H7 (cell line): ENCODE measurements at places on chromosomes 4 and X.

DNA sequence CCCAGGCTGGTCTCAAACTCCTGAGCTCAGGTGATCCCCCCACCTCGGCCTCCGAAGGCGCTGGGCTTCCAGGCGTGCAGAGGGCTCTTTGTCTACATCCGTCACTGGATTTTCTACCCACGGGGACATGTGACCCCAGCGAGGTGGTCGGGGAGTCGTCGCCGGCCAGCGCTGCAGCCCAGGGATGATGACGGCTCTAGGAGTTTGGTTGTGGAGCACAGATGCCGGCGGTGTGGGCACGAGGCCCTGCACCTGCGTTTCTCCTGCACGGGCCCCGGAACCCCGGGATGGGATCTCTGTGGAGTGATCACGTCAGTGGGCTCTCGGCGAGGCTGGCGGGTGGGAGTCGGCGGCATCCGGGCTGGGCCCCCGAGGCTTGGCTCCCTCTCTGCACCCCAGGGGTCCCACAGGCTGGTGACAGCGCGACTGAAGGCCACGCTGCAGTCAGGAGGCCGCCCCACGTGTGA is 9.1 kb upstream of the GTPBP6 start:
- DNase-seq, result no peak

GRCh38 chr4:120446051-120446567 is 379.5 kb upstream of the MAD2L1 start:
- DNase-seq, result no peak

DNA sequence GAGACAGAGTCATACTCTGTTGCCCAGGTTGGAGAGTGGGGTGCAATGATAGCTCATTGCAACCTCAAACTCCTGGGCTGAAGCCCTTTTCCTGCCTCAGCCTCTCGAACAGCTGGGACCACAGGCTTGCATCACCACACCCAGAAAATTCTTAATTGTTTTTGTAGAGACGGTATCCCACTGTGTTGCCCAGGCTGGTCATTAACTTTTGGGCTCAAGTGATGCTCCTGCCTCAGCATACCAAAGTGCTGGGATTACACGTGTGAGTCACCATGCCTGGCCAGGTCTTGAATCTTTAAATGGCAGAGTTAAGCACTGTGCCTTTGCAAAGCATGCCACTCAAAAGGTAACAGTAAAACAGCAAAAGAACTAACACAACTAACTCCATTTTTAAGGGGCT is 28.6 kb upstream of the BBS12 start:
- DNase-seq, result no peak

DNA sequence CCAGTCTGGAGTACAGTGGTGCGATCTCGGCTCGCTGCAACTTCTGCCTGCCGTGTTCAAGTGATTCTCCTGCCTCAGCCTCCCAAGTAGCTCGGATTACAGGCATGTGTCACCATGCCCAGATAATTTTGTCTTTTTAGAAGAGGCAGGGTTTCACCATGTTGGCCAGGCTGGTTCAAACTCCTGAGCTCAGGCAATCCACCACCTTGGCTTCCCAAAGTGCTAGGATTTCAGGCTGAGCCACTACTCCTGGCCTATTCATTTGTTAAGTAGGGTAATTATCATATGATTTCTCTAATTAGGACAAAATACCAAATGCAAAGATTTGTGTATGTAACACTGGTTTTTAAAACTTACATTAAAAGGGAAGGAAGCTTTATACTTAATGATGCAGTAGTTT is 137.8 kb downstream of the GPM6A start:
- DNase-seq, result no peak

GRCh38 chr4:144648042-144648441 is 2.1 kb downstream of the HHIP start:
- no peak for DNase-seq

DNA sequence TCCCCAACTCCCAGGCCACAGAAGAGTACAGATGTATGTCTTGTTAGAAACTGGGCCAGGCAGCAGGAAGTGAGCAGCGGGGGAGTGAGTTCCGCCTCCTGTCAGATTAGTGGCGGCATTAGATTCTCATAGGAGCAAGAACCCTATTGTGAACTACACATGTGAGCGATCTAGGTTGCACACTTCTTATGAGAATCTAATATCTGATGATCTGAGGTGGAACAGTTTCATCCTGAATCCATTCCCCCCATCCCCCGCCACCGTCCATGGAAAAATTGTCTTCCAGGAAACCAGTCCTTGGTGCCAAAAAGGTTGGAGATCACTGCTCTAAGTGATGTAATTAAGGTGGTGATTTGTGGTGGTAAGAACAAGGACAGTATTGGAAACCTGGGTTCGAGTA is 24.5 kb upstream of the NEXMIF start:
- no peak for DNase-seq

DNA sequence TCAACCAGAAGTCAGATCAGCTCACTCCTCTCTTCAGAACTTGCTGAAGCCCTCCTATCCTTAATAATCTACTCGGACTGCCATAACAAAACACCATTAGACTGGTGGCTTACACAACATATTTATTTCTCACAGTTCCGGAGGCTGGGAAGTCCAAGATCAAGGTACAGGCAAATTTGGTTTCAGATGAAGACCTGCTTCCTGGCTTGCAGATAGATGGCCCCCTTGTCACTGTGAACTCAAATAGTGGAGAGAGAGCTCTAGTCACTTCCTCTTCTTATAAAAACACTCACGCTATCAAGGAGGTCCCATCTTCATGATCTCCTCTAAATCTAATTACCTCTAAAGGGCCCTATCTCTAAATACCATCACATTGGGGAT is 125.1 kb downstream of the CAMK2D start:
- no peak for DNase-seq

DNA sequence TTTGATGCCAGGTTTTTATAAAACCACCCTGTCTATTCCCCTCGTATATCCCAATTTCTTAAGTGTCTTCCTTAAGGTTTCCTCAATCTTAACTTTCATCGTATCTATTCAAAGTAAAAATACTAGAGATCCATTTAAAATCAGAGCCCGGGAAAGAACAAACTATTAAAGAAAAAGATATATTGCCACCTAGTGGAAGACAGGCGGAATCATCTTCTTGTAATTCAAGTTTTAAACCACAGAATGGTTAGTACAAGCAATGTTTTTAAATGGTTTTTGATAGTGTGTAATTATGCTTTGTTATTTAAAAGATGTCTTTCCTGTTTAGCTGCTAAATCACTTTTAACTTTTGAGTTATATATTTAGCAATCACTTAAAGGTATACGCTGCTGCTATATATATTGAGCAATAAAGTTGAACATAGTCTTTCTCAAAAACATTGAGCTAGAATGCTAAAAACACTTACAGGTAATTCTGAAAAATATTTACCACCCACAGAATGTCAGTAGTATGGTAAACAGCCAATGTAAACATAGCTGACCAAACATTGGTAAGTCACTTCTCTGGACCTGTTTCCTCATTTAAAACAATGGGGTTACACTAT is 18.2 kb downstream of the PRDM8 start:
- no peak for DNase-seq

DNA sequence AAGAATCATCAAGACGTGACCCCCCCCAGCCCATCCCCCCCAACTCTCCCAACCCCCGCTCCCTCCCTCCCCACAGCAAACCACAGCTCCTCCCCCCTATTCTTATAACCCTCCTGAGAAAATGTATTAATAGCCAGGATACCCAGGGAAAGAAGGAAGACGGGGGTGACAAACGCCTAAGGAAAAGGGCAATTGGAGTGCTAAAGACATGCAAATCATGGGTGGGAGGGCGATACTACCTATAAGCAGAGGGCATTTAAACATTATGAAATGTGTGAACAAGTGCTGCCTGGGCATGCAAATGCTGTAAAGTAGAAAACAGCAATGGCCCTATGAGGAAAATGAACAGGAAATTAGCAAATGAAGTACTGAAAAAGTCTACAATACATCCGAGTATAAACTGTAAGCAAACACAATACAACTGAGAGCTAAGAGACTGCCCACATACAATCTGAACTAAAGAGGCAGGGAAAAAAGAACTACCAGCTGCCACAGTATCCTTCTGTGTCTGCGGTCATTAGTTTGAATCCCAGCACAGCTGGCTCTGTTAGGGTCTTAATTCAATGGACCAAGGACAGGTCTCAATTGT is 2.4 kb downstream of the CXXC4 start:
- DNase-seq, result peak; percentile 69

- no peak for DNase-seq
These were observed 1145.5 kb upstream of the POU3F4 start for GRCh38 chrX:82362550-82362949.

GRCh38 chr4:114349543-114350175 is 248.9 kb upstream of the UGT8 start:
- DNase-seq, result no peak

GRCh38 chr4:77121736-77122240 is 35.2 kb upstream of the CCNG2 start:
- no peak for DNase-seq

DNA sequence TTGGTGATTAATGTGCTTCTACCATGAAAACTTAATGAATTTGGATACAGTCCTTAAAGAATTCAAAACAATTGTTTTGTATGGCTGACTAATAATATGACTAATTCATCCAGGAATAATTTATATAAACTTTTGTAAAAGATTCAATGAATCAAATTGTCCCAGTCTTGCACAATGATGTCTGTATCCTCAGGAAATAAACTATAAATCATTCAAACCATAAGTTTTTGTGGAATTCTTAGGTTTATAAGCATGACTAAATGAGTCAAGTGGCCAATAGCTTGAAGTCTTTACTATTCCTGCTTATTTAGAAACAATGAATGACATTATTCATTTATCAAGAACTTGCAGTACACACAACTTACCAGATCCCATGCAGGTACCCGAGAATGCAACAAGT is 935.0 kb upstream of the INTU start:
- no peak for DNase-seq

GRCh38 chr4:155819066-155819465 is 47.0 kb downstream of the ASIC5 start:
- DNase-seq, result no peak

DNA sequence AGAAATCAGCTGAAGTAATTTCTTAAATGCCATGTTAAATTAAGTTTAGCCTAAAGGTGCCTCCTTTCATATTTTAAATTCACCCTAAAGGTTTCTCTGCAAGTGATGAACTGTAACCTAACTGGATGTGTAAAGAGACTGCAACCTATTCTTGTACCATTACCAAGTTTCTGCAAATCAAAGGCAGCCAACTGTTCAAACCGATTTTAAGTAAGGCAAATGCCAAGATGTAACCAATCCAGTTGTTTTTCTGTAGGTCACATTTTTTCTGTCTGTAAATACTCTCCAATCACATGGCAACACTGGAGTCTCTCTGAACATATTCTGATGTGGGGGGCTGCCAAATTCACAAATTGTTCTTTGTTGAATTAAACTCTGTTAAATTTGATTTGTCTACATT is 42.4 kb upstream of the FGF2 start:
- DNase-seq, result no peak

DNA sequence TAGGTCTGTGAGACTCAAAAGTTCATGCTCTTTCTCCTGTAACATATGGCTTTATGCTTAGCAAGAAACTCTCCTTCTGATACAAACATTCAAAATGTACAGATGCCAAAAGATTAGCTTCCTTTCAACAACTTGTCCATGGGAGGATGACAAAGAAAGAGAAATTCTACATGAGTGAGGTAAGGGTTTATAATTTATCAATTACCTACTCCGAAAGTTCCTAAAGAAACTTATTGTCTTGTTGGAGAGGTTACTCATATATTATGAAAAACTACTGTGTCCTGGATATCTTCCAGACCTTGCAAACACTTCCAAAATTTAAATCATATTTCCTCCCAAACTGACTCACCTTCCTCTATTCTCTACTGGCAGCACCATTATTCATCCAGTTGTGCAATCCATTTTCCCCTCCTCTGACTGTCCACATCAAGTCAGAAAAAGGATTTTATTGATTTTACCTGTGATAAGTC is 65.1 kb downstream of the ENPEP start:
- no peak for DNase-seq

GRCh38 chr4:952881-953573 is 20.3 kb downstream of the DGKQ start:
- DNase-seq, result peak; percentile 47

DNA sequence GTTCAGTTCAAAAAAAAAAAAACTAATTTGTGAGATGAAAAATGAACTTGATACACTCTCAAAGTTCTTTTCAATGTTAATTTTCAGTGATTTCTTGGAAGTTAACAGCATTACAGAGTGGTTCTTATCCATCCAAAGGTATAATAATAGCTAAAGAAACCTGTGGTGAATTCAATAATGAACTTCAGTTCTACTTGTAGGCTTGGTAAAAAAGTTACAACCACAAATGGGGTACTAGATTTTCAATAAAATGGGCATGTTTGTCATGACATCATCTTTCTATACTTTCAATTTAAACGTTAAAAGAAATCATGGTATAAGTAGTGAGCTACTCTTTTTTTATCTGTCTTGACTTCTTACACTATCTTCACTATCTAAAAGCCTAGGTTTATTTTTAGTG is 424.8 kb downstream of the CFAP47 start:
- DNase-seq, result no peak

GRCh38 chr4:146165840-146166239 is 9.7 kb upstream of the LSM6 start:
- no peak for DNase-seq

- DNase-seq, result no peak
These were observed 78.4 kb downstream of the HPRT1 start for GRCh38 chrX:134538316-134538715.

GRCh38 chr4:97404876-97405523 is 738.3 kb downstream of the STPG2 start:
- DNase-seq, result no peak

DNA sequence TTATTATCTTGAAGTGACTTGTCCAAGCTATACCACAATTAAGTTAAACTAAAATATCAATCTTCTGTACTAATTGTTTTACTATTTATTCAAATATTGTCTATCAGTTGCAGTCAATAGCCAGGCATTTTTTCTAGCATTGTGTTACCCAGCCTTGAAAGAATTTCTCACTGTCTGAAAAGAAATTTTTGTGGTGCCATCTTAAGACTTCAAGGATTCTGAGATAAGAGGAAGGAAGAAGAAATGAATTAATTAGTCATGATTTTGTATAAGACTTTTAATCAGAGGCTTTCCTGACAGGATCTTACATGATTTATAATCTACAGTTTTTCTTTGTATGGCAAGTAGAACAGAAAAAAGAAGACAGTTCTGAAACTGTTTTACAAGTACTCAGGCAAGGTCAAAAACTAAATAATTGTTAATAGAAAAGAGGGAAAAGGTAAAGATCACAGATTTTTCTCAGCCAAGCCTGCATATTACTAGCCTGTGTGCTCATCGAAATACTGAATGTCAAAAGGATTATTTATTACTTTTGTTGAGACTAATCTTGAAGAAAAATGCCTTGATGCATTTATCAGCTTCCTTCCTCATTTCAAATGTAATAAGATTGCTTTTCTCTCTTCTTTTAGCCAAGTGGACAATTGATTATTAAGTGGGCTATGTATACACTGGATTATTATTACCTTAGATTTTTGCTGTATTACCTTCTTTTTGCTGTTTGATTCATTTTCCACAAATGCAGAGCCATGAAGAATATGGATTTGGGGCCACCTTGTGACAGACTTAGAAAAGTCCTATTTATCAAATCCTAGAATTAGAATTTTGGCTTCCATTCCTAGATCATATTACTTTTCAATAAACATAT is 53.8 kb downstream of the CXCL1 start:
- DNase-seq, result no peak

- no peak for DNase-seq
These were observed 43.5 kb upstream of the DDX60 start for GRCh38 chr4:168362025-168362401.
